ENCODE measurements at places on chromosomes 11 and 22.

DNA sequence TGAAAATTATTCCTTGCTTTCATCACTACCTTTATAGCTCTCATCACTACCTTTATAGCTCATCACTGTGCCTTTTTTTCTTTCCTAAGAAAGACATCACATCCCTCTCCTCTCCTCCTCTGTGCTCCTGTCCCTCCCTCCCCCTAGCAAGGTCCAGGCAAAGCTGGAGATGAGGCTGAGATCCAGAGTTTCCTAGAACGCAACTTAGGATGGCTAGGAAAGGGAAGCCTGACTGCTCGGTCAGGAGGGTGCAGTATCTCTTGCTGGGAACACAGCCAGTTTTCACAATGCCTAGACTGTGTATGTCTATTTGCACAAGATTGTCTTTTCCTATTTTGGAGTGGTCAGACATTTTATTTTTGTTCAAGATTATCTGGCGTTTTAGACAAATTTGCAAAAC is 24.7 kb downstream of the TUB start:
- no peak for DNase-seq

- DNase-seq = no peak
These were observed 63.7 kb downstream of the PTPRJ start for GRCh38 chr11:48043991-48044512.

GRCh38 chr11:126919147-126919823 is 81.3 kb downstream of the KIRREL3 start:
- no peak for DNase-seq

DNA sequence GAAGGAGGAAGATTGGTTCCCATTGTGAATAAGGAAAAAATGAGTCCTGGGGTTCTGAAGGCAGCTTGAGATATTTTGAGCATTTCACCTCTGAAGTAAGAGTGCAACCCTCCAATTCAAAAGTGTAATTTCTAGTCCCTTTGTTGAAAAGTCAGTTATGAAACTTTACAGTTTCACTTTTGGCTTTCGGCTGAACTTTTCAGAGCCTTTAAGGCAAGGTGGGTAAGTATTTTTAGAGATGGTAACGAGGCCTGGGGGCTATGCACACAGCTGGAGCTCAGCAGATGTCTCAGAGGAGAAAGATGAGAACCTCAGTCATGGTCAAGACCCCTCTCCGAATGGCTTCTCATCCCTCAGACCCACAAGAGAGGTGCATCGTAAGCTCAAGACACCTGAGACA is 267.6 kb downstream of the KIRREL3 start:
- no peak for DNase-seq

DNA sequence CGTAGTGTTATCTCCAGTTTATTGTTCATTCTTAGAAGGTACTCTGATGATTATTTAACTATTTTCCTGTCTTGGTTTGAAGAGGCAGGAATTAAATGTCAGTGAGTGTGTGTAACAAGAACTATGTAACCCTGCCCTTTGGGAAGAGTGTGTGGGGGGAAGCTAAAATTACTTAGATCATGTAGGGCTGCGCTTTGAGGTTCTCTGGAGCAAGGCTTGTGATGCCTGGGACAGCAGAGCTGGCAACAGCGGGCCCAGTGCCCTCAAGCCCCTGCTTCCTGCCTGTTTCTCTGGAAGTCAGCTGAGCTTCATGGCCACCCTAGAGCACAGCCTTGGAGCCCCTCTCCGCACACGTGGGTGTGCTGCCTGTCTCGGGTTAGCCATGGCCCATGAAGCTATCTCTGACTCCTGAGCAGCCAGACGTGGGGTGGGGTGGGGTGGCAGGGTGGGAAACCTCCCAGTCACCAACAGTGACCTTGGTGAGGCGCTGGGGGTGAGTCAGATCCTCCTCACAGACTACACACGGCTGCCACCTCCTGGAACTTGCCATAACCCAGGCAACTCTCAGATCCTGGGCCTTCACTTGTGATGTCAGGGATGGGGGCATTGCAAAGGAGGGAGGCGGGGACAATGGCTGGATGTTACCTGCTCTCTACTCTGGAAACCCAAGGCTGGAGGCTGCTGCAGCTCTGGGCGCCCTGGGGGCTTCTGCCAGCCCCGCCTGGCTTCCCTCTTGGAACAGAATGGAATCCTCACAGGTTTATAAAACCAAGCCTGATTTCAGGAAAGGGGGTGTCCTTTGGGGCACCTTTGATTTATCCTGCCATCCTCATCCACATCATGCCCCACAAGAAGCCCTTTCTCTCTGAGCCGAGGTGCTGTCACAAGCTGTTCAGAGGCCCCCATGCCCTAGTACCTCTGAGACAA is 88.6 kb downstream of the SNX19 start:
- peak; percentile 1 for DNase-seq

- no peak for DNase-seq
These were observed 518 bp upstream of the GALNT18 start for GRCh38 chr11:11622340-11622706.

GRCh38 chr22:45172881-45173585 is 9.3 kb downstream of the NUP50 start:
- DNase-seq = no peak

DNA sequence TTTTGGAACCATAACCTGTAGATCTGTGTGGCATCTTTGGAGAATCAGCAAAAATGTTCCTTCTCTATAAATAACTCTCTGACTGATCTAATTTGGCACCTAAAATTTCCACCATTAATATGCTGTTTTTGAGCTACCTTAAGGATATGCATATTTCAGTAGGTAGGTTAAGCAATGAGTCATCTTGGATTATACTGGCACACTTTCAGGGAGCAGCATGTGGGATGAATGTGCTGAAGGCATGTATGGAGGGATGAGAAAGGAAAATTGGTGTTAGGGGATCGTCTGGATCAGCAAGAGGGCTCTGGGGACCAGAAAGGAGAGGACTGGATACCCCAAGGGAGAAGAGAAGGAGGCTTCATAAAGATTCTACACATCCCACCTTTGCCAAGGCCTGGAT is 44.6 kb upstream of the ELF5 start:
- DNase-seq = no peak

DNA sequence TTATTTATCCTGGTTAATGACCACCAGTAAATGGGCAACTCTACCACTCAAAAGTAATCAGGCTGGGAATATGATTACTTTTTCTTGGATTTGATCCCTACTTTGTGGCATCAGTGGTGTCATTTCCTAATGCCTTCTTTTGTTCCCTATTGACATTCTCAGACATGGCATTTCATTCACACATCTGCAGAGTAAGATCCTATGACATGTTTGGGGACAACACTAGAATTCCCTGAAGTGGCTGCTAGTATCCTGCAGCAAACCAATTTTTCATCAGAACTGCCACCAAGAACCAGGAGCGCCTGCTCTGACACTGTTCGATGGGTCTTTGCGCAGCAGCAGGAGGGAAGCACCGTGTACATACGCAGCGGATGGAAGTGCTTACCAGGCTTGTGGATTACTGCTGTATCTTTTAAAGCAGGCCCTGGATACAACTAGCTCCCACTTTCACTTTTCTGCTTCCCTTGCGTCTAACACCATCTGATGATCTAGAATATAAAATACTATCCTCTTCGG is 97.7 kb downstream of the LARGE2 start:
- DNase-seq = no peak

DNA sequence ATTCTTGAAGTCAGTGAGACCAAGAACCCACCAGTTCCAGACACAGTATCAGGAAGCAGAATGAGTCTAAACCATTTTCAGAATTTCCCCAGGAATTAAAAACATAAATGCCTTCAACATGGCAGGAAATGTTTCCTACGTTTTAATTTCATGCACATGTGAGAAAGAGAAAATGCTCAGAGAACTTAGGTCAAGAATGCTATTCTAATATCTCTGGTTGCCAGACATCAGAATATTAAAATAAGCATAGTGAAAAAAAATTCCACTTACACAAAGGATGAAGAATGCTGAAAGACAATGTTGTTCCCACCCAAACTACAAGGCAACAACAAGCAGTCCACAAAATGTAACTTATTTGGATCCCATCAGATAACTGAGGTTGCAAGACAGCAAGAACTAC is 104.8 kb downstream of the RAB38 start:
- DNase-seq = no peak

DNA sequence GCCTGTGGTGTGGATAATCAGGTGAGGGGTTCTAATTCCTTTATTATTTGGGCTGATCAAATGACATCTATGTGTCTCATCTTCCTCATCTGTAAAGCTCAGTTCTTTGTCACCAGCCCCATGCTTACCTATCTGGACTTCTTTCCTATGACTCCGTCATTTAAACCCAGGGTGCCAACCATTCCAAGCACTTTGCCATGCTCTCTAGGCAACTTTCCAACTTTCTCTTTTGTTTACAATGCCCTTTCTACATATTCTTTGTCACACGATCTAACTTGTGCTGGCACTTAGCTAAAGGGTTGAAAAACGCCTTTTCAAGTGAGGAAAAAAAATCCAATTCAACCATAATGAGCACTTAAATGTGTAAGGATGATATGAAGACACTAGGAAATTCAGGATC is 27.9 kb downstream of the EXPH5 start:
- no peak for DNase-seq

DNA sequence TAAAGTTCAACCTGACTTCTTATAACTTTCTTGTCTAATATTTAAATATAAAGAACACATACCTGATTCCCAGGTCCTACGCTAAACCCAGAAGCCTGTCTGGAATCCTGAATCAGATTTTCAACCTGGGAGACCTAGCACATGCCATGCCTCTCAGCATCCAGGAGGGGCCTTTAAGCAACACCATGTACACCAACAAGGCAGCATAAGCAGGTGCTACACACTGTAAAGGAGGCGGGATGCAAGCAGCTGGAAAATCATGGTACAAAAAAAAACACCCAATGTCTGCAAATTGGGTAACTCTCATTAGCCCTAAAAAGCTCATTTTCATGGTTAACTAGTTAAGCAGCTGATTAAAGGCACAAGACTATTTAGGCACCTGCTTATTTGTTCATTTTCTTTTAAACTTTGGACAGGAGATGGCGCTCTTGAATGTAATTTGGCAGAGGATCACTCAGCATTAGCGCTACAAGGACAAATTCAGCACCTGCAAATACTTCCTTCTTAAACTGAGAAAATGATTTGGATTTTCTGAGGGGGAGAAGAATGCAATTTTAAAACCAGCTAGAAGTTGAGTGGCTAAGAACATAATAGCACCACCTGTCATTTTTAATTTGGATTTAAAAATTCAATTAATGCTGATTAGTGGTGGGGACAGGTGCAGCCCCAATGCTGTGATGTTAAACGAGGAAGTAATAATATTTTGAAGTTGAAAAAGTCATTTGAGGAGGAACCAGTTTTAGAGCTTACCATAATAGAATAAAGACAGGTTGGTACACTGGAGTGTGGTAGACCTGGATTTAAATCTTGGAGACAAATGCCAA is 104.0 kb downstream of the FAR1 start:
- no peak for DNase-seq

- DNase-seq = peak; percentile 33
These were observed 9.4 kb downstream of the BMAL1 start for GRCh38 chr11:13287036-13287435.

GRCh38 chr11:575313-575995 is 816 bp upstream of the PHRF1 start:
- no peak for DNase-seq

DNA sequence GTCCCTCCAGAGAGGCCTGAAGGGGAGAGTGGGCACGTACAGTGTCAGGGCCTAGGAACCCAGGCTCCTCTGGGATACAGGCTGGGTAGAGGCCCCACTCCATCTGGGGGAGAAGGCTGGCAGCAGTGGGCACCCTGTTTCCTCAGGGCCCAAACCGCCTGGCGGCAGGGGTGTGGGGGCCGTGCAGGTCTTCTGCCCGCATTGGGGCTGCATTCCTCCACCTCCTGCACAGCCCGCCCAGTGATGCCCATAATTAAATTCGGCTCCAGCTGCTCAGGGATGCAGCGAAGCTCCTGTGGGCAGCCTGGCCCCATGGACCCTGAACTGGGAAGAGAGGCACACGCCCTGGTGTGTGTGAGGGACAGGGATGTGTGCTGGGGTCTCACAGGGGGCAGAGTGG is 35.4 kb downstream of the KCNQ1OT1 start:
- DNase-seq = no peak

DNA sequence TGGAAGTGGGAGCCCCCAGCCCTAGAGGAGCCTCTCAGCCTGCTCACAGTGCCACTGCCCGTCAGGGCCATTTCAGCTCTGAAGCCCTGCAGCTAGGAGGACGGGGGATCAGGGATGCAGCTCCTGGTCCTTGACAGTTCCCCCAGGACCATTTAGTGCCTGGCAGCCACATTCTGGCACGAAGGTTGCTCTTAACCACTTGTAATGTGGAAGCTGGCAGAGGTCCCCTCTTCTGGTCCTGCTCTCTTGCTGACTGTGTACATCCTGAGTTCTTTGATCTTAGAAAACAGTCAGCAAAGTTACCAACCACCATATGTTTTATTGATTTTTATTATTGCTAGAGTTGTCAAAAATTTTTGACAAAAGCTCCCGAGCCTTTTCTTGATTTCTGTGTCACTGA is 44.2 kb downstream of the CABIN1 start:
- no peak for DNase-seq

- no peak for DNase-seq
These were observed 25.4 kb upstream of the MOB2 start for GRCh38 chr11:1511937-1512496.

DNA sequence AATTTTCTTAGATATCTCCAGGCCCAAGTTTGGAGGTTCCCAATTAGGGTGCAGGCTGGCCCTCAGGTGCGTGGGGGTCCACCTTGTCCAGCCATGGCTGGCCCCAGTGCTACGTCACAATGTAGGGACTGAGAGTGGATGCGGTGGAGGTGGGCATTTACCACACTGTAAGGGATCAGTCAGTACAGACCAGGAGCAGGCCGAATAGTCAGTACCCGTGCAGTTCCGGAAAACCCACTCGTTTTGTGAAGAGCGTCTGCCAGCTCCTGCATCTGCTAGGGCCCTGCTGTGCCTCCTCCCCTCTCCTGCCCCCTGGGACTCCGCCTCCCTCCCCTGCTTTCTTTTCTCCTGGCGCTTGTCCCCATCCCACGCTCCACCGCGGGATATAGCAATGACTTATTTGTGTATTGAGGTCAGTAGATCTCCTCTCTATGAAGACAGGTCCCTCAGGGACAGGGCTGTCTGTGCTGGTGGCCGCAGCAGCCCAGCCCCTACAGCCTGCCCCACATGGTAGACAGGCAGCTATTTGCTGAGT is 50.4 kb upstream of the SEPTIN5 start:
- DNase-seq = no peak

- DNase-seq = no peak
These were observed 22.2 kb downstream of the RASSF10 start for GRCh38 chr11:13031349-13031748.

- DNase-seq = no peak
These were observed 49.9 kb upstream of the THY1 start for GRCh38 chr11:119472856-119473222.

DNA sequence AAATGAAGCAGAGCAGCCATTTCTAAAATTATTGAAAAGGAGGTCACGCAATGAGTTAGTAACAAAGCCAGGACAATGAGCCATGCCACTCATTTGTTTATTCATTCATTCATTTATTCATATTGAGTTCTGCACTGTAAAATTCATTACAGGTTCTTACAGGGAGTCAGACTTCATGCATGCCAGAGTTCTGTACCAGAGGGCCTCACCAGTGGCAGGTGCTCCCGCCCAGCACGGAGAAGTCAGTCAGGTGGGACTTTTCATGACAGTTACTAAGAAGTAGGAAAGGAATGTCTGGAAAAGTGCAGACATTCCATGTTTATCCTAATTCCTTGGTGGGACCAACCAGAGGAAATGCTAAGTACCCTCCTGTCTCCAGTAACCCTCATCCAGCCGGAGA is 217.5 kb upstream of the BLID start:
- no peak for DNase-seq
